ENCODE measurements at places on chromosomes 3 and 15.

- DNase-seq: no peak
Observed at GRCh38 chr3:23221136-23221535, 18.0 kb downstream of the UBE2E2 start.

GRCh38 chr15:40927873-40928806, 1.0 kb upstream of the DLL4 start:
- no peak for DNase-seq

DNA sequence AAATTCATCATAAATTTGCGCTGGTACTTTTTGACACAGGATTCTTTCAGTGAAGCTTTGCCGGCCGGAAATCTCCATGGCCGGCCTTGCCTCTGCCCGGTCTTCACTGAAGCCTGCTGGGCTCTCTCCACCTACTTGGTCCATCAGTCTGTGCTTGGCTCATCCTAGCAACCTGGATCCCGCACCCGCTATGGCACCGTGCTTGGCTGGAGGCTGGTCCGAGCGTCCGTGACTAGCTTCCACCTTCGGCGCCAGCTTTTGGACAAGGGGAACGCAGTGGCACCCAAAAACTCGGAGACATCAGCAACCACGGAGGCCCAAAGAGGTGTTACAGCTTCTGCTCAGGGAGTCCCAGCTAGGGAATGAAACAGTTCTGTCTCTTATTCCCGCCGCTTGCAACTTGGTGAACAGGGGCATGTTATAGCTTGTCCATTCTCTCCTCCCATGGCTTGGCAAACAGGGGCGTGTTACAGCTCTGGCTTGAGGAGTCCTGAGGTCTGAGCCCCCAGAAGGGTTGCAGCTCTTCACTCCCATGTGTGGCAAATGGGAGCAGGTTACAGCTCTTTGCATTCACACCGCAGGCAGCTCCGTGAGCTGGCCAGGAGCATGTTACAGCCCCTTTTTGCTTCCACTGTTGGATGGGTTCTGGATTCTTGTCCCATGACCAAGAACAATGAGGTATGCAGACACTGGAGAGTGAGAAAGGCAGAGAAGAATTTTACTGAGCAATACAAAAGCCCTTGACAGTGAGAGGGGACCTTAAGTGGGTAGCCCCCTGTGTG, 204.2 kb downstream of the DIPK2A start:
- DNase-seq: no peak

- DNase-seq: no peak
Observed at GRCh38 chr3:79564192-79564591, 203.6 kb downstream of the ROBO1 start.

DNA sequence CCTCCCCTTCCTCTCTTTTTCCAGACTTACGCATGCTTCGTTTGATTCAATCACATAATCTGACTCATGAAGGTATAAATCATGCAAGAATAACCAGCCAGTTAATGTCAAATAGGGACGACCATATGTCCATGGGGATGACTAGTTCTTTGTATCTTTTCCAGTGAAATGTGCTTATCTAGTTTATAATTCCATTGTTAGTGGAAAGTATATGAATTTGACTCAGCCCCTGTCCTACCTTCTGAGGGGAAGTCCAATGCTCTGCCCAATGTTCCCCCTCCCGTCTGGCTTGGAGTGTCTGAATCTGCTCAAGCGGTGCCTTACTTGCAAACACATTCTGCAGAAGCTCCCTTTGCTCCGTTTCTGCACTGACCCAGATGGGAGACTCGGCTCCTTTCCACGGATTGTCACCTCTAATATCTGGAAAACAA, 55.0 kb upstream of the EPHB3 start:
- no peak for DNase-seq

GRCh38 chr15:67118808-67119207, 53.4 kb downstream of the SMAD3 start:
- DNase-seq: no peak

DNA sequence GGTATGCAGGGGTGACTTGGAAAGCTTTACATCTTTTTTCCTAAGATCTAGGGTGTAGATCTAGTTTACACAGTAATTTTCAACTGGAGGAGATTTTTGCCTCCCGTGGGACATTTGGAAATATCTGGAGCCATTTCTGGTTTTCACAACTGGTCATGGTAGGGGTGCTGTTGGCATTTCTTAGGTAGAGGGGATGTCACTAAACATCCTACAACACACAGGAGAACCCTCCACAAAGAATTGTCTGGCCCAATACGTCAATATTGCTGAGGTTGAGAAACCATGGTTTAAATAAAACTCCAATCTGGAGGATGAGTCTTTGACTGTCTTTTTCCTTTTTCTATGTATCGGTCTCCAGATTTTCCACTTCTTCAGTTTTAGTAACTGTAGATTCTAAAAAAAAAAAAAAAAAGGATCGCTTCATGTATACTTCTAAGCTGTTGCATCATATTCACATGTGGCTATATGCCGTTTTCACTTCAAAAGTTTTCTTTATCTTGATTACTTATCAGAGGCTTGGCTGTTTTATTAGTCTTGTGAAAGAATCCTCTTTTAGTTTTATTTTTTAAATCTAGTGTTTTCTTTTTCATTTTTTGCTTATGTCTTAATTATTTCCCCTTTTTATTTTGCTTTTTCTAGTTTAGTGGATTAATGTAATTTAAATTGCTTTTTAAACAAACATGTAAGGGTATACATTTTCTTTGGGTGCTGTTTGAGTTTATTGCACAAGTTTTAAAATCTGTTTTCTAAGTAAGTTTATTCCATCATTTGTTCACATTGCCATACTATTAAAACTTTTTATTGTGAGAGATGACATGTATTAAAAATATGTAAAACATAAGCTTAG, 21.2 kb downstream of the UBE2Q2 start:
- DNase-seq: no peak

DNA sequence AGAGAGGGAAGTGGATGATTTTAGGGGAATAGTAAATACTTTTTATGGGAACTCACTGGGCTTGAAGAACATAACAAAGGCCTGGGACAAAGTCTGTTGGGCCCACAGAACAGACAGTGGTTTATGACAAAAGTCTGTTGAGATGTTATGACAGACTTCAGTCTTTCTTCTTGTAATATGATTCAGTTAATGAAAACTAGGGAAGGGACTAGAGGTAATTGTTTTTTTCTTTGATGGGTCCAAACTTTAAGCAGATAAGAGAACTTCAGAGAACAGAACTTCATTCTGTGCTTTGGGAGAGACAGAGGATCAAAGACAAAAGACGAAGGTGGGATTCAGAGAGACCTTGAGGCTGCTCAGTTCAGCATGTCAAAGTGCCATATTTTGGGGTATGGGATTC, 9.3 kb downstream of the CRYBG3 start:
- no peak for DNase-seq

DNA sequence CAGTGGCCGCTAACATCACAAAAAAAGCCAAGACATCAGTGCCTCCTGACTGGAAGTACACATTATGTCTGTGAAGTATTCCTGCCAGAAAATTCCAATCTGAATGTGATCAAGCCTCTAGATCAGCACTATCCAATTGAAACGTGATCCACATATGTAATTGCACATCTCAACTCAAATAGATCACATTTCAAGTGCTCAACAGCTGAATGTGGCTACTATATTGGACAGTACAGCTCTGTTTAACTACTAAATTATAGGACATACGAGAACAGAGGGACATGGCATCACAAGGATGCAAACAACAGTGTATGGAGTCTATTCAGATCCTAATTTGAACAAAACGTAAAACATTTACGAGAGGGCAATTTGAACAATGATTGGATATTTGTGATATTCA, 542 bp upstream of the UBAP1L start:
- DNase-seq: no peak

DNA sequence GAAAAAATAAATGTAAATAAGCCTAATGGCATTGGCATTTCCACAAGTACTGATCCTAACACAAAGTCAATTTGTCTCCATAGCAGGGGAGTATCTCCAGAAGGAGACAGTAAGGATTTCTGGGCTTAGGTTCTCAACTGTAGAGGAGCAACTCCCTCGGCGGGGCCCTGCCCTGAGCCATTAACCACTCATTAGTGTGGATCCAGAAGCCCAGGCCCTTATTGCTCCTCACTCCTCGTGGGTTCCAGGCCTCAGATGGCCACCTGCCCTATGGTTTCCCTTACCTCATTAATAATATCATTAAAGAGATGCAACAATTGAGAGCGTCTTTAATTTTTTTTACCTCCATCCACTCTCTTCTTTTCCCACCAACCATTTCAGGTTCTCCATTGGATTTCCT, 85.3 kb upstream of the CLDN18 start:
- DNase-seq: no peak

DNA sequence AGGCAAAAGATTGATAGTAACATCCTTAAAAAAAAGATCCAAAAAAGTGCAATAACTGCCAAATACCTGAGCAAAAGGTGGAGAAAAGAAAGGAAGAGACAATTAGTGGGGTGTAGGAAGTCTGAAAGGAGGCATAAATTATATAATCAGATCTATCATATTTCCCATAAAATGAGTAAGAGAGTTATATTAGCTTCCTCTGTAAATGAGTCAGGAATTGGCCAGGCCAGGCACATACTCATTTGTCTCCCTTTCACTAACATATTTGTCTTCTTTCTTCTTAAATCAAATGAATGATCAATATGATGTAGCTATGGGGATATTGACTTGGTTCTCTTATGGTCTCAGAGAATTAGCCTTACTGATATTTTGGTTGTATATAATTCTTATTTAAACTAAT, 292.3 kb upstream of the CADM2 start:
- no peak for DNase-seq

DNA sequence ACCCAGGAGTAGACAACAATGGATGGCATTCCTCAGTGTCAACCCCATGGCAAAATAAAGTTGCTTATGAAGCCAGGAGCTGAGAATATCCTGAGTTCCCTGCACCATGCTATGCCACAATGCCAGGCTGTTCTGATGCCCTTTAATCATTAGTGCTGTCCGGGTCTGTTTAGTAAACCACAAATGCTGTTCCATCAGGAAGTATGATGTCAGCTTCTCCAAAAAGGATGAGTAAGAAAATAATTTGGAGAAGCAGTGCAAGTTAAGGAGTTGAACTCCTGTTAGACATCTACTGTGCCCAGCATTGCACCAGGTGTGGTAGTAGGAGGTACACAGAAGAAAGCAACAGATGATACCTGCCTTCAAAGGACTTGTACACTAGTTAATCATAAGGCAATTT, 67.9 kb upstream of the GUCA1C start:
- no peak for DNase-seq

DNA sequence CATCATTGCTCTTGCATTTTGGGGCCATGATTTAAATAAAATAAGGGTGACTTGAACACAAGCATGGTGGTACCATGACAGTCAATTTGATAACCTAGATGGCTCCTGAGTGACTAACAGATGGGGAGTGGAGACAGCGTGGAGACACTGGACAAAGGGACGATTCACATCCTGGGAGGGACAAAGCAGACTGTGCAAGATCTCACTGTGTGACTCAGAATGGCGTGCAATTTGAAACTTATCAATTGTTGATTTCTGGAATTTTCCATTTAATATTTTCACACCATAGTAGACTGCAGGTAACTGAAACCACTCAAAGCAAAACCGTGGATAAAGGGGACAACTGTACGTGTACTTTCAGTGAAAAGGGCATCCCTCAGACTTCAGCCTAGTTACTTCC, 25.5 kb downstream of the MCCC1 start:
- DNase-seq: no peak

DNA sequence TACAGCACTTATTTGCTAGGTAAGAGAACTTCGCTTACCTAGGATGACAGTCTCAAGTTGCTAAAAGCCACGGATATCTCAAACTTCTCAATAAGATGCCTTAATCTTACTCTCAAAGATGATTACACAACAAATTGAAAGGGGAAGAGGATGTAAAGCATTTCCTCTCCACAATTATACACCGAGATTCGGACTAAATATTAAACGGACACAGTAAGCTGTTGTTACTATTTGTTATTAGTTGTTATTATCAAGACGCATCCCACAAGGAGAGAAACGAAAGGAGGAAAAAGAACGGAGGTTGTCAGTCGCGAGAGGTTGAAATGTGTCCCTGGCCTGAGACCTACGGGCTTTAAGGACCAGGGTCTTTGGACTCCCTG, 660 bp downstream of the ZNF106 start:
- no peak for DNase-seq

DNA sequence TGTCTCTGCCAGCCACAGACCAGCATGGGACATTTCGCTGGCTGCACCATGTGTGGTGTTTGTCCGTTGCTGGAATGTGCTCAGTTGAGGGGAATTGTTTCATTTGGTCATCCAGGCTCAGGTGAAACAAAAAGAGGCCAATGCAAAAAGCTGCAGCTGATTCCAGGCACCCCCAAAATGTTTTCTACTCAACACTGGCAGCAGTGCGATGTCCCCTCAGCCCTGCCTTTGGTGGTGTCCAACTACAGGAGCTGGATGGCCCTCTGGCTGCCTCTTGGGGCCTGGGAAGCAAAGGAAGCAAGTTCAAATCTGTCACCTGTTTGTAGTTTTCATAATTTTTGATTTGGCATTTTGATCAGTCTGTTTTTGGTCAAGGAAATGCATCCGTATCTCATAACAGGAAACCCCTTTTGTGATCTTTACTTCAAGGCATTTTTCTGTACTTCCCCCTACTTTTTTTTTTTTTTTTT, 141.8 kb downstream of the EEFSEC start:
- DNase-seq: no peak

- no peak for DNase-seq
Observed at GRCh38 chr3:50226888-50227389, 9.1 kb upstream of the GNAI2 start.

All from AG04450 (cell line).